Activated naive CD4-positive, alpha-beta T cell treated with anti-CD3 and anti-CD28 coated beads, Interleukin-2, amount 50 U/mL, for 16 hours (primary cell): ENCODE measurements at places on chromosomes 6 and 20.

DNA sequence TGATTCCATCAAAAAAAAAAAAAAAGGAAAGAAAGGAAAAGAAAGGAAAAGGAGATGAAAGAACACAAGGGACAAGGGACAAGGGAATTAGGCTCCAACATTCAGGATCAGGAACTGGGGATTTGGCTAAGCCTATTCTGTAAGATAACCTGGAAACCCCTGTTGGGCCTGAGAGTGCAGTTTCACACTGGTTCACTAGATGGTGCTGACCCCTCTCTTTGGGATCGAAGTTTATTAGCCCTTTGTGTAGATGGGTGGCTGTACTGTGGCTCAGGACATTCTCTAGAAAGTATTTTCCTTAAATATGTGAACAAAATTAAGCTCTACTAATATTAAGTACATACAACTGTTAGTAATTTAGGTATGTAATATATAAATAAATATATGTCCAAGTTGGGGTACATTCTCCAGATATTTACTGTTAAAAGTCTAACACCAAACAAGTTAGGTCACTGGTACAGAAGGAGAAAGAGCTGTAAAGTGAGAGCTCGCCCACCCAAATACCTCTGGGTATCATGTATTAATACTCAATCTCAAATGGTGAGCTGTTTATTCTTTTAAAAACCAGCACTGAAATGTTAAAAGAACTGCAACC is 6.3 kb downstream of the OR2A4 start:
- no peak for DNase-seq

DNA sequence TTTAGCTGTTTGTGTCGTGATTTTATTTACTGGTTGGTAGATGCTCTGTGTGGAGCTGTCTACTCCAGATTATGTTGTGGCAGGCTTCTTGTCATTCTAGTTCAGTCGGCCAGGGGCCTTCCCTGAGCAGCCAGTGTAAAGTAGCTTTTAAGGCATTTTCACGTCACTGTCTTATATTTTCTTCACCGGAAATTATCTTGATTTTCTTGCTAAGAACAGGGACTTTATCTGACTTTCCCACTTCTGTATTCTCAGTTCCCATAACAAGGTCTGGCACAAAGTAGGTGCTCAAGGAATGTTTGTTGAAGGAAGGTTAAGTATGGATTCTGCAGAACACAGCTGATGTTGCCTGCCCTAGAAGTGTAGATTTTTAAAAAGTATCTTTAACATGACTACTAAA is 868 bp downstream of the LTV1 start:
- DNase-seq: no peak

DNA sequence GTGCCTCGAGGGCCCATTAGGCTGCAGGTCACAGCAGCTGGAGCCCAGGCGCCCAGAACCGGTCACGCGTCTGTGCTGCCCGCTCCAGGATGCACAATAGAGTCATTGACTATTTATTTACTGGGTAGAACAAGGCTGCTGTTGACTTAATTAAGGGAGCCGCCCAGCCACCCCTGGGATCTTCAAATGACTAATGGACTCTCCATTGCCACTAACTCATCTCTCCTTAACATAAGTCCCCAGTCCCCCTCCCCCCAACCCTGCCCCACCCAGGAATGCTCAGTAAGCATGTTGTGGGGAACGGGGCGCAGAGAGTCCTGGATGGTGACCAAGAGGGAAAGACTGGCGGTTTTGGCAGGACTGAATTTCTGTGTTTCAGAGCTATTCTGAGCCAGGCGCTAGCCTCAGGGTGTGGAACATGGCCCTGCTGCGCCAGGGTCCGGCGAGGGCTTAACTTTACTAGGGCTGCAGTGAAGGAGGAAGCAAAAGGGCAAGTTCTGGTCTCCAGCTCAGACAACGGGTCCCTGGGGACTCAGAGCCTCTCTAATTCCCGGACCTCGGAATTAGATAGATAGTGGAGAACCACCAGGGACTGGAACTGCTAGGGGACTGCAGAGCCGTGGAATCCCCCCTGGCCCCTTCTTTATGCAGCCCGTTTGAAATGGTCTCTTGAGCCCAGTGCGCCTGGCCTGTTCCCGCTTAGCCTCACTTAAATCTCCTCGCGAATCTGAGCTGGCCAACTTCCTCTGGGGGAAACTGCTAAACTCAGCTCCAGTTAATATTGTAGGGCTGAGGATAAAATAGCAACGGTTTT is 1.5 kb upstream of the GRIK2 start:
- no peak for DNase-seq

- peak; percentile 59 for DNase-seq
Measured at GRCh38 chr6:35496841-35497570, at the start of gene TEAD3. Gene TEAD3, minus strand, starts transcription at chr6:35497079.

- no peak for DNase-seq
Measured at GRCh38 chr6:24766680-24767462, 7.9 kb upstream of the GMNN start.

- no peak for DNase-seq
Measured at GRCh38 chr6:135657207-135657606, 159.7 kb upstream of the AHI1 start.

DNA sequence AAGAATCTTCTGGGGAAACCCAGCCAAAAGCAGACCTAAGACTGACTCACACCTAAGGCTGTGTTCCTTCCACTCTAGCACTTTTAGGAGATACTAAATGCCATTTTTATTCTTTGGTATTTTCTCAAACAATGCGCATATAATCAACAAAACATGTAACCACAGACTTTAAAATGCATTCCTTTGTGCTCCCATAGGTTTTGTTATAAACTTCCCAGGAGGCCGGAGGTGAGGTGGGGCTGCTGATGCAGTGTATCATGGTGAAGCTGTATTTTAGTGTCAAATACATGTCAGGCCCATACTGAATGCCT is 155.2 kb downstream of the BTBD3 start:
- DNase-seq: no peak

GRCh38 chr20:9616833-9617461 is 102.6 kb downstream of the LAMP5 start:
- peak; percentile 34 for DNase-seq

DNA sequence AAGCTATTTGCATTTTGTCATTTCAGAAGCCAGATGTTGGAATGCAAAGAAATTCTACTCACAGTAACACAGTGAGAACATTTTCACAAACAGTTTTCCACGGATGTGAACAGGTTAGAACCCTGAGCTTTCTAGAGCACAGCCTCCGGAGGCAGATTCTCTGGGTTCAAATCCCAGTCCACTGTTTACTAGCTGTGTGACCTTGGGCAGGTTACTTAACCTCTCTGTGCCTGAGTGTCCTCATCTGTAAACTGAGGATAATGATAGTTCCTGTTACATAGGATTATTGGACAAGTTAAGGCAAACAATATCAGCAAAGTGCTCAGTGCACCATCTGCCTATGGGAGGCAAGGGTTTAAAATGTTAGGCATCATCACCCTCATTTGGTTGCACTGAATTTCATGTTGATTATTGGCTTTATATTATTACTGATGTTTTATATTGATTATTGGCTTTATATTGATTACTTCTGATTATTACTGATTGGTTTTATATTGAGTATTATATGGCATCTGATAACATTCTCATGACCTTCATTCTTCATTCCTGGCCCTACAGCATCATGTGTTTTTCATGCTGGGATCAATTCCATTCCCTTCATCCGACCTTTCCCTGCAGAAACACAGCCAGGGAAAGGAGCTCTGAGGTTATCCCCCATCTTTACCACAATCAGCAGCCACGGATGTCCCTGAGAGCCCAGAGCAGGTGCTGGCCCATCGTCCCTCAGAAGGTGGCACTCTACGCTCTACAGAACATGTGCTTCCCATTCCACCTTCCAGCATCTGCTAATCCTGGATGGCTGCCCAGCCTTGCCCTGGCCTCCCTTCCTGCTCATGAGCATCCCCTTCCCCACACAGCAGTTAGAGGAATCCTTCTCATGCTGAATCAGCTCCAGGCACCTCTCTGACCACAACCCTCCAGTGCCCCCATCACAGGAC is 283.1 kb downstream of the PREX1 start:
- no peak for DNase-seq

DNA sequence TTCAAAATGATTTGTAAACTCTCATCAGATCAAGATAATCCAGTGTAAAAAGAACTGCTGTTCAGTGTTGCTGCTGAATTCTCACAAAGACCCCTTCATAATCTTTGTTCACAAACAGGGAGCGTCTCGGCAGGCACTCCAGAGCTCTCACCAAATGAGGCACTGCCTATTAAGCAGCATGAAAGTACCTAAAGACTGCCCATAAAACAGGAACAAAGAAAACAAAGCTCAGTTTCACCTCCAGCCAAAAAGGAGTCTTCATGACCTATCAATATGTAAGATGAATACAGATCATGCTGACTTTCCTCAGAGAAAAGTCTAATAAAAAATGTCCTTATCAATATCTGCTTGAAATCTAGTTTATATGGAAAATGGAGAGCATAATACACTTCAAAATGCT is 41.8 kb downstream of the GPR63 start:
- DNase-seq: no peak

- DNase-seq: no peak
Measured at GRCh38 chr6:26358511-26358981, 6.5 kb upstream of the BTN3A2 start.

DNA sequence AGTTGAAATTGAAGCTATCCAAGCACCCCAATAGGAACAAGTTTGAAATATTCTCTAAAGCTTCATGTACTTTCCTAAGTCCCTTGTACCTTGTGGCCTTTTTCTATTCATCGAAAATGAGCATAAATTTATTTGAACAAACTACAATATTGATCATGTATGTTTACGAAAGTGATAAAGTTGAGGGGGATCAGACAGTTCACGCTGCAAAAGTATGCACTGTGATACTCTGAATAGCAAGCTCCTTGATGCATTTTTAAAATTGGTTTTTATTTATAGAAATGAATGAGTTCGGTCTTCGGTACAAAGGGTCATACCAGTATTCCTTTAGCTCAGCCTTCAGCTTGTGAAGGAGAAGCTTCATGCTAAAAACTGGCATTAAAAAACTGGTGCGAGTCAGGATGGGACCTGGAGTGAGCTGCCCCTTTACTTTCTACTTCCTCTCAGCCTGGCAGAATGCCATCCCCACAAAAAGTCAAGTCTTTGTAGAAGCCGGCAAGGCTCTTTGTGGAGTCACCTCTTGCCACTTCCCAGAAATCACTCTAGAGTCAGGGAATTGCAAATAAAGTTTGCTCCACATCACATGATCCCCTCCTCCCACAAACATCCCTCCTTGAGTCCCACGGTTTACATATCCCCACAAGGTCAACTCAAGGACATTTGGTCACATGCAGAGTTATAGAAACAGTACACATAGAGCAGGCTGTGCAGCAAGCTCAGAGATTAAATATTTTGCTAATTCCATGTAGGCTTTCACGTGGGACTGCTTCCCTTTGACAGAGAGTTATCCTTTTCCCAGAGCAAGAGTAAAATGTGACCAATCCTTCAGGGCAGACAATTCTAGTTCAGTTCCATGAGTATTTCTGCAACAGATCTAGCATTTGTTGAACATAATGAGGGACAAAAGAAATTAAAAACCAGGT is 34.6 kb upstream of the ADGRF1 start:
- no peak for DNase-seq

DNA sequence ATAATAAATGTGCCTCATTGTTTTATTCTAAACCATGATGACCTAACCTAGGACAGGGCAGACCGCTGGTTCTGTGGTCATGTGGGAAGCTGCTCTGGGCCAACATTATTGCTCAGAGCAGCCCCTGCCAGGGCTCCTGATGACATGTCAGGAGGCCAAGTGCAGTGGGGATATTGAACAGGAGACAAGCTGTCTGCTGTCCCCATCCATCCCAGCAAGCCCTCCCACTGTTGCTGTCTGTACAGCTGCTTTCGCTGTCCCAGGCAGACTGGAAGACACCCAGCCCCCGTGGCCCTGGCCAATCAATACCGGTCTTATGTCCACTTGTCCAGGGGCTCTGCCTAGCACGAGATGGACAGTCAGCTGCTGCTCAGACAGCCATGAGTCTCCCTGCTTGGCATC is 43.2 kb upstream of the FNDC1 start:
- no peak for DNase-seq

DNA sequence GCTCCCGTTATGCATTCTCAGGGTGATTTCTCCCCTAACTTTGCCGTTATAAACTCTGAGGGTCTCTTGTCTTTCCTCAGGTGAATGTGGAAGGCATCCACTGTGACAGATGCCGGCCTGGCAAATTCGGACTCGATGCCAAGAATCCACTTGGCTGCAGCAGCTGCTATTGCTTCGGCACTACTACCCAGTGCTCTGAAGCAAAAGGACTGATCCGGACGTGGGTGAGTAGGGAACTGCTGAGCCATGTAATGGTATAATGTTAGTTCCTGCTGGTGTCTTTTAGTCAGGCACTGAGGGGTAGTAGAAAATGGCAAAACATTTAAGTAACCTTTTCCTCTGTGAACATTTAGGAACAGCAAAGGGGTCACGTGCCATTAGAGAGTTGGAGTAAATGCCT is 395.4 kb downstream of the ARHGAP18 start:
- DNase-seq: no peak

- DNase-seq: peak; percentile 39
Measured at GRCh38 chr6:108781419-108782100, 66.7 kb upstream of the ARMC2 start.

DNA sequence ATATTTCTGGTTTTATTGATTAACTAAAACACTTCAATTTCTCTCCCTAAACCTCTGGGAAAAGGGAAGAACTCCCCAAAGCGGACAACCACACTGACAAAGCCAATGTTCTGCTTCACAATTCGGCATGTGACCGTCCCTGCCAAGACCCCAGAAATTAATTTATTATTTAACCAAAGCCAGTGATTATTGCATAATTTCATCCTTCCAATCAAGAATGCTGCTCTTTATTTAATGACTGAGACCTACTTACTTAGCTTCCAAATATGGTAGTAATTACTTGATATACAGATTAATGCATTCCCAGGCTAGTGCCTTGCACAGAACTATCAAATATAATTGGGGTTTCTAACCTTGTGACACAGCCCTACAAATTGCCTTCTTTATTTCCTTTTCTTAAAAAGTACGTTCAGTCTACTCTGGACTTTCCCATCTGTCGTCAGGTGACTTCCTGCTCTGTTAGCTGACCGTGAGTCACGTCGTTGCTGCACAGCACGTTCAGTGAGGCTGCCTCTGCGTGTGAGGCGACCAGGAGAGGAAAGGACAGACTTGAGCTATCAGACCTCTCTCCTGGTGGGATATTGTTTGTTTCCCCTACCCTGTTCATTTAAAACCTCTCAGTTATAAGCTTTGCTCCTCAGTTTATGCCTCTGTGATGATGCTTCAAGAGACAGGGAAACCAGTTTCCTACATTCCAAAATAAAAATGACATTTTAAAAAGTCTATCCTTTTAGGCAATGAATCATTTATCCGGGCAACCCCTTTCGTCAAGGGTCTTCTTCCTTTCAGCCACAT is 55.7 kb upstream of the TNFAIP3 start:
- peak; percentile 79 for DNase-seq

GRCh38 chr20:58116505-58116904 is 111.9 kb downstream of the ANKRD60 start:
- DNase-seq: no peak

DNA sequence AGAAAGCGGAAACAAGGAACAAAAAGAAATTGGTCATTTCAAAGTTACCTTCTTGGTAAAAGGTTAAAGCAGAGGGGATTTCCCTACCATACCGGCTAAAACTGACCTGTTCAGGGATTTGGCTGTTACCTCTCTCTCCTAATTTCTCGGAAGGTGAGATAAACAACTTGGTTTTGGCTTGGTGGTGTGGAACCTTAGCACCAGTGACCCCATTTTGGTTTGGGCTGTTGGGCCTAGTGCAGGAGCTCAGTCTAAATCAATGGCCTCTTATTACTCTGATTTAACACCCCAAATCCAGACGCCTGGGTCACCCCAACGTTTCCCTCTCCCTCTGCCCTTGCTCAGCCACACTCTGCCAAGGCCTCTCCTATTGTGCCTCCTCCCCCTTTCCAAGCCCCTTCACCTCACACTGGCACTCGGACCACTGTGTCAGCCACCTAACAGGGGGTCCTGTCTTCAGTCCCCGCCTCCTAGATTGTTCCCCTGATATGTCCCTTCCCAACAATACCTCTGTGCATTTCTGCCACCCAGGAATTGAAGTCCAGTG is 8.3 kb downstream of the NCR2 start:
- no peak for DNase-seq
